GOT3 (cell line): ENCODE measurements at places on chromosomes 4 and X.

- DNase-seq = no peak
Measured at GRCh38 chr4:113823291-113823659, 61.7 kb upstream of the CAMK2D start.

GRCh38 chrX:151631822-151632221 is 63.4 kb upstream of the PRRG3 start:
- DNase-seq = no peak

DNA sequence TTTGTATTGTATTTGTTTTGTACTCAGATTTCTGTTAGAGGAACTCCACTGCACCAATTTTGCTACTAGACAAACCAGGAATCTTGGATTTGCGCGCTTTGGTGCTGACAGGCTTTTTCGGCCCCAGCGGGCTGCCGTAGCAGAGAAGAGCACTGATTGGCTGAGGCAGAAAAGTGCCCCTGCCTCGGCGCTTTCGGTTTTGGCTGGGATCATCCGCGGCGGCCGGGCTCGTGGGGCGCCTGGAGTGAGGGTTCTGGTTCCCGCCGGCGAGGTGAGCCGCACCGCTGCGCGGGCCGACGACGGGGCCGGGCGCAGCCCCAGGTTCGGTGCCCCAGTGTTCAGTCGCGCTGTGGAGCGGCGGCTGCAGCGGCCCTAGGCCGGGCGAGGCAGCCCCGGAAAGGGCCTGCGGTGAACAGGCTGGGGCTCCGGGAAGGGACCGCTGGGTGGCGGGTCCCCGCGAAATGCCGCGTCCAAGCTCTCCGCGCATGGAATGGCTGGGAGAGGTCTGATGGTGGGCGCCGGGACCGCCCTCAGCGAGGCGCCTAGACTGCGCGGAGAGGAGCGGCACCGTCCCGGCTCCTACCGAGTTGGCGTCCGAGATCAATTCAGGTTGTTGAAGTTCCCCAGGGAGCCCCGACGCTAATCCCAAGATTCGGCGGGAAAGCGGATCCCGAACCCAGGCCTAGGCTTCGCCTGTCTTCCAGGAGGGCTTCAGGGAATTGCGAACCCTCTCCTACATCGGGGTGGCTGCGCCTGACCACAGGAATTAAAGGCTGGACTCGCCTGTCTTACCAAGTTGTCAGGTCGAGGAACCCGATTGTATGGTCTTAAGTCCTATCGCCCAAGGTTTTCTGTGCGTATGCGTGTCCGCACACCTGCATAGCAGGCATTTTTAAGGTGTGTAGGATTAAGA is at the start of gene LSM6:
Gene LSM6 (plus strand): TSS at position 178 of the 913 bp plus-strand sequence. CDS start 7,204 bp downstream, outside the sequence.
- peak; percentile 6 for DNase-seq

DNA sequence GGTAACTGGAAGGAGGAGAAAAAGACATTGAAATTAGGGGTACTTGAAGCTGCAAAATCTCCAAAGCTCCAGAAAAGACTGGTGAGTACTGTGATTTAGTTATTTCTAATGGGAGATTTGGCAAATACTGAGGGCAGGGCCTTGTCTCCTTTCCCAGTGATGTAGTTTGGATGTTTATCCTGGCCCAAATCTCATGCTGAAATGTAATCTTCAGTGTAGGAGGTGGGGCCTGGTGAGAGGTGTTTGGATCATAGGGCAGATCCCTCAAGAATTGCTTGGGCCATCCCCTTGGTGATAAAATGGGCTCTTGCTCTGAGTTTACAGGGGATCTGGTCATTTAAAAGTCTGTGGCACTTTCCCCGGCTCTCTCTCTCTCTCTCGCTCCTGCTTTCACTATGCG is 33.1 kb upstream of the GK start:
- no peak for DNase-seq

GRCh38 chrX:21845096-21845495 is 5.7 kb downstream of the MBTPS2 start:
- no peak for DNase-seq

DNA sequence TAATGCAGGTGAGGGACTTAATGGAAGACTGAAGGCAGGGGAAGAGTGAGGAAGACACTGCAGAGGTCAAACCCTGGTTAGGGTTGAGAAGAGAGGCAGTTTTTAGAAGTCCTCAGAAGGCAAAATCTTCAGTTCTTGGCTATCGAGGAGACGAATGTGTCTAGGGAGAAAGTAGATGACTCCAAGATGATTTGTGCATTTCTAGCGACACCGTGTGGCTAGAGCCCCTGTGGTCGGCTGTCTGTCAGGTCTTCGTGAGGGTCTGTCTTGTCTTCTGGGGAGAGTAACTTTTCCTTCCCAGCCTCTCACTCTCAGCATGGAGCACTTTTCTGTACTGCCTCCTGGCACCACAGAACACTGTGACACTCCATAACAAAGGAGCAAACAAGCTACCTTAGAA is 458.1 kb downstream of the STIM2 start:
- no peak for DNase-seq

DNA sequence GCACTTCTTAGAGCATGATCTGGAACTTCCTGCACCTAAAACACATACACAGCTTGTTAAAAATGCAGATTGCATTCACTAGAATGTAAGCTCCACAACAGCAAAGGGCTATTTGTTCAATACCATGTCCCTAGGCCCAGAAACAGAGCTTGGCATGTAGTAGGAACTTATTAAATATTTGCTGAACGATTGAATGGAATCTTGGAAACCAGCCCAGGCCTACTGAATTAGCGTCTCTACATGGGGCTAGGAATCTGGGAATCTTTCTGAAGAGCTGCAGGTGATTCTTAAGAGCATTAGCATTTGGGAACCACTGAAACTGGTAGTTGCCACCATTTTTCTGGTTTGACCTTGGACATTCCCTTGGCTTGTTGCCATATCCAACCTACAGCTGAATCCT is 234.1 kb downstream of the STIM2 start:
- DNase-seq = no peak

DNA sequence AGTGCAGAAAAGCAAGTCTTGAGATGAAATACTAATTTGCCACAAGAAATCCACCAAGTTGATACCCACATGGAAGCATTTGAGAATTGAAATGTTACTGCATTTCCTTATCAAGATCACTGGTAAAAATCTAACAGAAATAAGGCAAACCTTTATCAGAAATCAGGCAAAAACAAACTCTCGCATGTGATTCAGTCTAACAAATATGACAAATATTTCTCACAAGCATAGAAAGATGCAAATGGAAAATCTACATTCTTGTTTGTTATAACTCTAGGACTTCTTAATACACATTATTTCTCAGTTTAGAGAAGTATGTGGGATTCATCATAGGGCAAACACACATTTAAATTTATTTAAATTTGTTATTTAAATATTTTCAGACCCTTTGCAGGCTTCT is 52.9 kb downstream of the TXK start:
- DNase-seq = no peak
